Epithelial cell of alveolus of lung (primary cell): ENCODE measurements at places on chromosomes 2 and 18. TPM values are rescaled to one million over a fixed set of nuclear protein-coding genes. Genes with fewer than 3 reads are reported as not detected.

The SERPINB7 gene
- 0.91 TPM in 1 of 2 replicates, not detected in the other for total RNA-seq

The SCN7A gene
- 3.5 and 5.2 TPM in 2 replicates for total RNA-seq

The GALNT13 gene
- total RNA-seq = under 0.01 and 0.78 TPM in 2 replicates

The SPEG gene
- total RNA-seq = 8.5 and 11.7 TPM in 2 replicates

The TEKT4 gene
- total RNA-seq = not detected in 2 replicates

The LYPD6 gene
- 2.5 TPM in 1 of 2 replicates, not detected in the other for total RNA-seq

The KCNF1 gene
- total RNA-seq = 0.26 and 16.8 TPM in 2 replicates

The TMEM198 gene
- 0.78 and 9.2 TPM in 2 replicates for total RNA-seq

The TUBA3D gene
- total RNA-seq = not detected in 2 replicates

The LRP2 gene
- not detected in 2 replicates for total RNA-seq

The OSR1 gene
- total RNA-seq = 8.4 and 18.8 TPM in 2 replicates

The KCNS3 gene
- total RNA-seq = 1.4 and 12.4 TPM in 2 replicates

The NGEF gene
- total RNA-seq = 0.08 and 3.0 TPM in 2 replicates

The CLHC1 gene
- 2.8 and 10.6 TPM in 2 replicates for total RNA-seq

The PROM2 gene
- total RNA-seq = 0.72 and 1.0 TPM in 2 replicates

The FTCDNL1 gene
- total RNA-seq = 0.39 TPM in 1 of 2 replicates, not detected in the other

The EMILIN2 gene
- 8.1 and 12.4 TPM in 2 replicates for total RNA-seq

The UGT1A3 gene
- total RNA-seq = not detected in 2 replicates

The KIF1A gene
- total RNA-seq = 2.7 TPM in 1 of 2 replicates, not detected in the other

The LONRF2 gene
- 0.13 TPM in 1 of 2 replicates, not detected in the other for total RNA-seq

The FAM228A gene
- 0.08 and 0.39 TPM in 2 replicates for total RNA-seq

The NCKAP1 gene
- total RNA-seq = 63.2 and 101 TPM in 2 replicates

The SLC11A1 gene
- 0.13 TPM in 1 of 2 replicates, not detected in the other for total RNA-seq

The UBE2E3 gene
- total RNA-seq = 95.0 and 177 TPM in 2 replicates

The NAT8 gene
- not detected in 2 replicates for total RNA-seq

The CXCR1 gene
- not detected in 2 replicates for total RNA-seq

The EHD3 gene
- total RNA-seq = 23.0 and 36.4 TPM in 2 replicates

The TNFAIP6 gene
- total RNA-seq = 32.4 and 48.5 TPM in 2 replicates

The IL36RN gene
- total RNA-seq = not detected in 2 replicates

The HNRNPLL gene
- total RNA-seq = 35.6 and 44.3 TPM in 2 replicates

The SLC14A1 gene
- 1.8 TPM in 1 of 2 replicates, not detected in the other for total RNA-seq

The L3MBTL4 gene
- total RNA-seq = 0.24 and 1.3 TPM in 2 replicates

The PJVK gene
- 0.65 and 2.9 TPM in 2 replicates for total RNA-seq

The MYO1B gene
- 46.2 and 72.1 TPM in 2 replicates for total RNA-seq

The ALK gene
- total RNA-seq = not detected in 2 replicates

The LYG2 gene
- not detected in 2 replicates for total RNA-seq

The FEV gene
- total RNA-seq = not detected in 2 replicates

The CNRIP1 gene
- 25.4 and 39.2 TPM in 2 replicates for total RNA-seq

The GRHL1 gene
- total RNA-seq = 0.16 and 0.65 TPM in 2 replicates

The GAL3ST2 gene
- 0.64 TPM in 1 of 2 replicates, not detected in the other for total RNA-seq

The MAPK4 gene
- under 0.01 and 0.16 TPM in 2 replicates for total RNA-seq

The LRATD1 gene
- total RNA-seq = 0.64 and 3.5 TPM in 2 replicates
